Activated T-helper 17 cell treated with anti-CD3 and anti-CD28 coated beads, Interleukin-2, amount 50 U/mL, for 72 hours (primary cell): ENCODE measurements at places on chromosomes 4 and X. TPM values are rescaled to one million over a fixed set of nuclear protein-coding genes. Genes with fewer than 3 reads are reported as not detected.

Gene ARSH
- not detected for total RNA-seq

Gene TMEM150C
- total RNA-seq, result not detected

Gene UGT2B10
- total RNA-seq, result not detected

Gene DGKK
- not detected for total RNA-seq
